NCI-H2107 (cell line): ENCODE measurements at places on chromosomes 1 and 21.

- DNase-seq = no peak
Observed at GRCh38 chr1:67584938-67585337, 100.1 kb upstream of the GADD45A start.

DNA sequence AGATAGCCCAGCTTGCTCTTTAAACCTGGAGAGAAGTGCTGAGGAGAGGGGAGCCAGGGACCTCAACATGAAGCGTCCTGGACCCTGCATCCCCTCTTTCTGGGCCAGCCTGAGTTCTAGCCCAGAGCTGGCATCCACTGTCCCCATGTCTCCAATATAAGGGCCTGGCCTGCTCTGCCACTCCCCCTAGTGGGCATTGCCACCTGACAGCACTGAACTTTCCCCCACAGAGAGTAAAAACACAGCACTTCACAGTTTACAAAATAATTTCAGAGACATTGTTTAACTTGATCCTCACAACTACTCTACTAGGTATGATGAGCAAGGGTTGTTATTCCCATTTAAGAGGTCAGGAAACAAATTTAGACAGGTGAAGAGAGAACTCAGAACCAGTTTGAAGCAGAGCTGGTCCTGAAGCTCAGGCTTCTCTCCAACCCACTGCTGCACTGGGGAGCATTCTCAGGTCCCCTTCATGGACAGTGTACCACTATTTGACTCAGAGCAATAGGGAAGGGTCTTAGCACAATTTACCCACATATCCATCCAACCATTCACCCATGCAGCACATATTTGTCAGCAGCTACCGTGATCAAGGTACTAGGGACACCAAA, 151.2 kb downstream of the DMRTA2 start:
- DNase-seq = no peak

- DNase-seq = no peak
Observed at GRCh38 chr21:16059981-16060380, 330.2 kb downstream of the USP25 start.

GRCh38 chr1:19452221-19452663, 33.1 kb downstream of the CAPZB start:
- no peak for DNase-seq

GRCh38 chr1:51097171-51097570, 4.9 kb upstream of the C1orf185 start:
- no peak for DNase-seq

- DNase-seq = no peak
Observed at GRCh38 chr1:43460988-43461693, 7.4 kb upstream of the HYI start.
